ENCODE measurements at places on chromosomes 13 and 19.

DNA sequence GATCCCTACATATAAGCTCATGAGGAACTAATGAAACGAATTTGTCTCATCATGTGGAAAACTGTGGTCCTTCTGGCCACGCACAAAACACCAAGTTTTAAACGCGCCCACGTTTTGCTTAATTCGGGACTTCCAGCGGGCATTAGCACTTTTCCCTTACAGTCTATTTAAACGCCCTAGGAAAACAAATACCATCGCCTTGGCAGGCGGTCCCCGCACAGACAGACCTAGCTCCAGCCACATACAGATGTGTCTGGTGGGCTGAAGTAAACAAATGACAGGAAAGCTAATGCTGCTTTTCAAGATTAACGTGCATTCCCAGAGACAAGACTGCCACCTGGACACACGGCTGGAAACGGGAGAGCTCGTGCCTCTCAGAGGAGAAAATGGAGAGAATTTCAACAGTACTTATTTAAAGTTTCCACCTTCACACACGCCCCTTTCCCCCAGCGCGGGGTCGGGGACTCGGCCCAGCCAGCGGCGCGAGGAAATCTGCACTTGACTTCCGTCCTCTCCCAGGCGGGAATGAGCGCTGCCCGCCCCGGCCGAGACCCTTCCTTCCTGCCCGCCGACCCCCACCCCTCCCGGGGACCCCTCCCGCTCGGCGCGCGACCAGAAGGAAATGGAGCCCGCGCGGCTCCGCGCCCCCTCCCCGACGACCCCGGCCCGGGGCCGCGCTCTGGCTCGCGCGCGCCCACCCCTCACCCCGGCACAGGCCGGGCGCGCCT, 931 bp downstream of the USP12 start:
- DNase-seq = no peak

- DNase-seq = no peak
Observed at GRCh38 chr13:66693656-66694055, 536.5 kb downstream of the PCDH9 start.

DNA sequence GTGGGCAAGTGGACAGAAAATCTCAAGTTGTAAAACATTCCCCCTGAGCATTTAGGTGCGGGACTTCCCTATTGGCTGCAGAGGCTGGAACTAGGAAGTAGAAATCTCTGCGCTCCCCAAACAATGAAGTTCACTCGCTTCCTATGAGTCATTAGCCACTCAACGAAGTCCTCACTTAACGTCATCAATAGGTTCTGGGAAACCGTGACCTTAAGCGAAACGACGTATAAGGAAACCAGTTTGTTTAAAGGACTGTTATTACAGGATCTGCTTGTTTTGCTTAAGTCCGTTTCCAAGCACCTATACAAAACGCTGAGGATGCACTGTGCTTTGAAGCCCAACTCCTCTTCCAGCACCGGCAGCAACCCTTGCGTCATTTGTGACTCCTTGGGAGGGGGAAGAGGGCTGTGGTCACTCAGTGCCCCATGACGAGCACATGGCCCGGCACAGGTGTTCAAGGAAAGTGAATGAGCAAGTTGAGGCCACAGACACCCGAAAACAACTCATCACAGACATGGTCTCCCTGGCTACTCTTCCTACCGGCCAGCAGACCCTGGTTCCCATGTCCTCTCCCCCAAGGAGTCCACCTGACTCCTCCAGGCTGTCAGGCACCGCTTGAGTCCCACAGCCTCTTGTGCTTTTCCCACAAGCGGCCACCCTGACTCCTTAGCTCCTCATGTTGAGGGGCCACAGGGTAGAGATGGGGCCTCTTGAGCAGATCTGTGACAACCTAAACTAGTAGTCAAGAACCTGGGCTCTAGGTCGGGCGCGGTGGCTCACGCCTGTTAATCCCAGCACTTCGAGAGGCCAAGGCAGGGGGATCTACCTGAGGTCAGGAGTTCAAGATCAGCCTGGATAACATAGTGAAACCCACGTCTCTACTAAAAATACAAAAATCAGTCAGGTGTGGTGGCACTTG, 4.8 kb downstream of the RPS16 start:
- DNase-seq = peak; percentile 78

DNA sequence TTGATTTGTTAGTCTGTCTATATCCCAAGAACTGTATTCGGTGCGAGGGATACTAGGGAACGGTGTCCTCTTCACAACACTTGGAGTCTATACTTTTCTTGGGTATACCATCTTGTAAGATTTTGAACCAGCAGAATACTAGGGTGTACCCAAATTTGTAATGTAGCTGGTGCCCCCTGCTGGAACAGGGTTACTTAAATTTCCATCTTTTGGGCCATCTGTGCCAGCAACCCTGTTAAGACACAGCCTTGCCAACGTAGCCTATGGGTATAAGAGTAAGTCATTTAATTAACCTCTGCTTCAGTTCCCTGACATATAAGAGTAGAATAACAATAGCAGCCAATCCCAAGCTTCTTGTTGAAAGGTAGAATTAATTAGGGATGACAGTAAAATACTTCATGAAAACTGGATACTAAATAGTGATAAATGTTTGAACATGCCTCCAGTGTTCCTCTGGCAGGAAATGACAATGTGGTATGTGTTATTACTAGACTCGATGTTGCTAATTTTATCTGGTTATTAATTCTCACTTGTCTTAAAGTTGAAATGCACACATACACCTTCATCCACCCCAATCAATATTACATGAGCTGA, 607.6 kb downstream of the FGF9 start:
- DNase-seq = no peak

DNA sequence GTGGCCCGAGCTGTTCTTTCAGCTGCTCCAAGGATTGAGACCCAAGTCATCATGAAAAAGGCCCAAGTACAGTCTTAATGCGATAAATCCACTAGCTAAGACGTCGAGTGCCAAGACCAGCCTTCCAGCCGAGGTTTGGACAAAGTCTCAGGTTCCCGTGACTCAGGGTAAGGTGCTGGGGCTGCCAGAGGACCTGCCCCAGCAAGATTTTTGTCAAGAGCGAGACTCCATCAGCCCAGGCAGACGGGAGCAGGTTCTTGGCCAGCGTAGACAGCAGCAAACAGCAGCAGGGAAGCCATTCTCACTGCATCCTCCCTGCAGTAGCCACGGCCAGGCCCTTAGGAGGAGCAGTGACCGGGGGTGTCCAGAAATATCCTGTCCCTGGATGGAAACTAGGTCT, 3.4 kb downstream of the FEM1A start:
- DNase-seq = no peak

GRCh38 chr19:3668331-3669081, 31.8 kb downstream of the PIP5K1C start:
- DNase-seq = no peak

DNA sequence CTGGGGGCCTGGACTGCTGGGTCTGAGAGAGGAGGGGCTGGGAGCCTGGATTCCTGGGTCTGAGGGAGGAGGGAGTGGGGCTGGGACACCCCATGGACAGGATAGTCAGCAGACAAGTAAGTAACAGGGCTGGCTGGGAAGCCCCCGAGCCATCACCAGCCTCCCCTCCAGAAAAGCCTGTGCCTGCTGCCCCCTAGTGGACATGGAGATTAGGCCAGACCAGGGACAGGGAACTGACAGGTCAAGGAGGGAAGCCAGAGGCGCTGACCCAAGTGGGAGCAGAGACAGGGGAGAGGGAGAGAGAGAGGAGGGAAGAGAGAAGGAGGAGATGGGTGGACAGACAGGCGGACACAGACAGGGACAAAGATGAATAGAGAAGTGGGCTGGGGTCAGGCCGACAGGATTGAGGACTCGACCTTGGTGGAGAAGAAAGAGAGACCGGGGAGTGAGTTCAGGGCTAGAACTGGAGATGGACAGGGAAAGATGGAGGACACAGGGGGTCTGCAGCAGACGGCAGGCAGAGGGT, 6.7 kb upstream of the ERFL start:
- DNase-seq = peak; percentile 88

DNA sequence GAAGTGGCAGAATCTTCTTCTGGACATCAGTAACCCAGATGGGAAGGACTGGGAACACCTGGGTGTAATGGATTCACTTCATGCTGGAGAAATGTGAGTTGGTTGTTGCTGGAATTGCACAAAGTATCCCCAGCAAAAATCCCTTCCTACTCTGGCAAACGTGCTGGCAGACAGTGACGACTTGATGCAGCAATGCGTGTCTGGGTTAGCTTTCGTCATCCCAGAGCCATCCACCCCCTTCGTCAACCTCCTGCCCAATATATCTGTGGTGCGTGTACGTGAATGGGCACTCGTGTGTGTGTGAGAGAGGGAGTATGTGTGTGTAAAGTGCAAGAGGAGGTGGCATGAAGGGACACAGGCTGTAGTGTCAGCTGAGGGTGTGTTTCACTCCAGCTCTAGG, 70.9 kb downstream of the TM9SF2 start:
- no peak for DNase-seq

DNA sequence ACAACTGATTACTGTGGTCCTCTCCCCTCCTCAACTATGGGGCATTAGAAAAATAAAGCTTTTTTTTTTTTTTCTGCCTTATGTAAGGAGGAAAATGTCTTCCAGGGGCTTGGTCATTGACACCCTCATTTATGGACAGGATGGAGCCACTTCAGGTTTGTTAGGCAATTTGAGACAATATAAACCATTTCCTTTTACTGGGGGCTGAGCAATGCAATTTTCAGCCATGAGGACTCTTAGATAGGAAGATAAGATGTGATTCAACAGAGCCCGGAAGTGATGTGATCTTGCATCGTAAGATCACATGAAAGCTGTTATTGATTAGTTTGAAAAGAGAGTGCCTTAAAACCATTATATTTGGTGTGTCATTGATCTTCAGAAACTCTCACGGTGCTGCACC, 210.8 kb downstream of the OXGR1 start:
- DNase-seq = no peak

DNA sequence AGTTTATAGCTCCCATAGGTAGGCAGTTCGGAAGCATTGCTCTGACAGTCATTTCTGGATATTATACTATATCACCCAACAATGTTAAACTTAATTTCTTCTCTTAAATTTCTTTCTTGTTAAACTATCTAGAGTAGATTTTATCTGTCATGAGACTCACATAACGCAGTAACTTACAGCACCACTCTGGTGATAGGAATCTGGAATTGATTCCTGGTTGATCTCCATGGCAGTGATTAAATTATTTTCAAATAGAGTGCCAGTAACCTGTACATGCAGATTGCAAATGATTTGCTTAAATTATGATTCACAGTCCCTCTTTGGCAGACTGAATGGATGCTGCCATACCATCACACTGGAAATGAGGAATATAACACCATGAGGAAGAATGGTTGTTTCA, 722.1 kb downstream of the DACH1 start:
- DNase-seq = no peak

GRCh38 chr19:8150998-8151766, 1.8 kb upstream of the FBN3 start:
- no peak for DNase-seq

GRCh38 chr19:36987091-36987490, 71.0 kb downstream of the ZNF568 start:
- no peak for DNase-seq
